ENCODE measurements at places on chromosomes 12 and 14.

GRCh38 chr12:11668611-11669010 lies 19.1 kb downstream of the ETV6 start:
- DNase-seq: no peak

DNA sequence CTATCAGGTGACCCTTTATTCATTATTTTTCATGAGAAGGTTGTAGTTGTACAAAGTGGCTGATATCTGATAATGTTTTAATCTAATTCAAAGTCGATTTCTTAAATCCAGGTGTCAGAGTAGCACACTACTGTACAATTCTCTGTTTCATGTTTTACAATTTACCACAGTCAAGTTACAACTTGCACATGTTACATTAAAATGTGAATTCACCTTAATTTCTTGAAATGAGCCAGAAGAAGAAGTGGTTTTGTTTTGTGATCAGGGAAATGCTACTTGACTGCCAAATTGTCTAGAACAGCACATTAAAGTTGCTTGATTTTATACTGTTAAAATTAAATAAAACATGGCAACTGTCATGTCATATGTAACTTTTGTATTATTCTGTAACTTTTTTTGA lies 23.2 kb downstream of the LRRK2 start:
- DNase-seq: no peak

- no peak for DNase-seq
Observed at GRCh38 chr14:83128783-83129182, 1595.1 kb upstream of the SEL1L start.

DNA sequence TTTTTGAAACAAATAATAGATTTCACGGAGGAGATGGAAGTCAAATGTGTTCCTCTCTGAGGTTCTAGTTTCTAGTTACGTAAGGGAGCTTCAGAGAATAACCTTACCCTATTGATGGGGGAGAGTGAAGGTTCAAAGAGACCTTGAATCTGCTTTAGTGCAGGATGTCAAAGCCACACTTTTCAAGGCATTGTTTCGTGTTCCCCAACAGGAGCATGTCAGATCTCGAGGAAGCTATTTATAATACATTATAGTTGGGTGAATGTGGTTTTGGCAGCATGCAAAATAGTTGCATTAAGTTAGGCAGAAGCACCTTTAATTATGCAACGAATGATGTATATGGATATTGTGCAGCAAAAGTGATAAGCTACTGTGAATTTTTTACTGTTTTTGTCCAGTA lies 614.9 kb downstream of the SLC16A7 start:
- no peak for DNase-seq

- DNase-seq: no peak
Observed at GRCh38 chr12:106739318-106739717, 35.2 kb upstream of the RIC8B start.

DNA sequence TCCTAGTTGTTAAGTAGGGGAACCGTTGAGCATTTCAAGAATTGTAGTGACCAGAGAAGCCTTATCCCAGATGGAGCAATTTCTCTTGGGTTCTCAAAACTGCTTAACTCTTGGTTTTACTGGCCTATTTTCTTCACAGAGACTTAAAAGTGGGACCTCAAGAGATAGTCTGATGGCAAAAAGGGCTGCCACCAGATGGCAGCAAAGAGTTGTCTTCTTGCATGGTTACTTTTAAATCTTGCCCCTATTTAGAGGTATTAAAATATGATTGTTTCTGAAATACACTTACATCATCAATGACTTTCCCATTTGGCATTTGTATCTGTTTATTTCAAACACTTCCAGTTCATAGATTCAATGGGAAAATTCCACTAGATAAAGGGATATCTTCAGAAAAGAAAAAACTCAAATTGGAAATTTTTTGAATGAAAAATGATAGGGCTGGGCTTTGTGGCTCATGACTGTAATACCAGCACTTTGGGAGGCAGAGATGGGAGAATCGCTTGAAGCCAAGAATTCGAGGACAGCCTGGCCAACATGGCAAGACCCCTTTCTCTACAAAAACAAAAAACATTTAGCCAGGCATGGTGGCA lies 69.9 kb upstream of the CNTN1 start:
- peak; percentile 49 for DNase-seq

- peak; percentile 12 for DNase-seq
Observed at GRCh38 chr12:51128919-51129318, 44.0 kb downstream of the TFCP2 start.

DNA sequence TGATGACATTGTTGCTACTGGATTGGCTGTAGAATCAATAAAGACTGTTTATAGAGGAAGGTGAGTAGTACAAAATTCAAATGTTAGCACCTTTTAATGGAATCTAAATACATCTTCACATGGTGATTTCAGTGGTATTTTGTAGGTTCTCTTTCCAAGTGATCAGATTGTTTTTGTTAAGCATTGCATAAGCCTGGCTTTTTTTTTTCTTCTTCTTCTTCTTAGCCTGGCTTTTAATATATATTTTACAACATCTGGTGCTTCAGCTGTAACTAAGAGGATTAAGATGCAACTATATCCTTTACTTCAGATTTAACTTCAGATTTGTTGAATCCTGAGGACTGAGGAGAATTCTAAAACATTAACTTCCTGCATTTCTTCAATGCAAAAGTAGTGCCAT lies 57.3 kb upstream of the ATF1 start:
- no peak for DNase-seq

GRCh38 chr12:27650011-27650410 lies 46.2 kb upstream of the REP15 start:
- DNase-seq: no peak

GRCh38 chr14:105430042-105430441 lies 10.4 kb downstream of the MTA1 start:
- peak; percentile 60 for DNase-seq

GRCh38 chr12:11666131-11667050 lies 16.9 kb downstream of the ETV6 start:
- DNase-seq: no peak

DNA sequence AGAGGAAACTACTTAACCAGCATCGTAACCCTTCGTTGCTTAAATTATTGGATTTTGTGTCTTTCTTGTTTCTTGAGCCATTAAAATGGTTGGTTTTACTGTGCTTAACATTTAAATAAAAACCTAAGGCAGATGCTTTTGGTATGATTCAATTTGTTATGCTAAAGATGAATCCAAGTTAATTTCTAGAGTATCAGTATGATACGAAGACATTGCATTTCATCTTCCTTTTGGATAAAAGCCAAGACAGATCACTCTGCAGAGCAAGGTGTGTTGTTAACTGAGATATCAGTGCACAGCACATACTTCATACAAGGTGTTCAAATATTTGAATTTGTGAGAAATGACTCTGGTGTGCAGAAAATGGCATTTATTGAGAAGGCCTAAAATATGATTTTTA lies 480.5 kb downstream of the PCNX1 start:
- no peak for DNase-seq

GRCh38 chr14:97977651-97978261 lies 1180.6 kb downstream of the VRK1 start:
- DNase-seq: peak; percentile 5

GRCh38 chr14:96098309-96098998 lies 59.3 kb downstream of the C14orf132 start:
- peak; percentile 71 for DNase-seq

DNA sequence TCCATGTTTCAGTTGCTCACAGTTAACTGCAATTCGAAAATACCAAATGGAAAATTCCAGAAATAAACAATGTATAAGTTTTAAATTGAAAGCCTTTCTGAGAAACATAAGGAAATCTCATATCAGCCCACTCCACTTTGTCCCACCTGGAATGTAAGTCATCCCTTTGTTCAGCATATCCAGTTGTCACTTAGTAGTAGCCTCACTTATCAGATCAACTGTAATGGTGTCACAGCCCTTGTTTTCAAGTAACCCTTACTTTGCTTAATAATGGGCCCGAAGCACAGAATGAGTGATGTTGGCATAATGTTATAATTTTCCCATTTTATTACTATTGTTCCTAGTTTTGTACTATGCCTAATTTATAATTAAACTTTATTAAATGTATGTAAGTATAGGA lies 646.8 kb downstream of the C12orf50 start:
- no peak for DNase-seq

- no peak for DNase-seq
Observed at GRCh38 chr12:87025976-87026375, 769.8 kb upstream of the MGAT4C start.

- peak; percentile 32 for DNase-seq
Observed at GRCh38 chr12:19761463-19761862, 322.2 kb downstream of the AEBP2 start.

GRCh38 chr14:66476964-66477363 lies 9.2 kb upstream of the CCDC196 start:
- DNase-seq: no peak

DNA sequence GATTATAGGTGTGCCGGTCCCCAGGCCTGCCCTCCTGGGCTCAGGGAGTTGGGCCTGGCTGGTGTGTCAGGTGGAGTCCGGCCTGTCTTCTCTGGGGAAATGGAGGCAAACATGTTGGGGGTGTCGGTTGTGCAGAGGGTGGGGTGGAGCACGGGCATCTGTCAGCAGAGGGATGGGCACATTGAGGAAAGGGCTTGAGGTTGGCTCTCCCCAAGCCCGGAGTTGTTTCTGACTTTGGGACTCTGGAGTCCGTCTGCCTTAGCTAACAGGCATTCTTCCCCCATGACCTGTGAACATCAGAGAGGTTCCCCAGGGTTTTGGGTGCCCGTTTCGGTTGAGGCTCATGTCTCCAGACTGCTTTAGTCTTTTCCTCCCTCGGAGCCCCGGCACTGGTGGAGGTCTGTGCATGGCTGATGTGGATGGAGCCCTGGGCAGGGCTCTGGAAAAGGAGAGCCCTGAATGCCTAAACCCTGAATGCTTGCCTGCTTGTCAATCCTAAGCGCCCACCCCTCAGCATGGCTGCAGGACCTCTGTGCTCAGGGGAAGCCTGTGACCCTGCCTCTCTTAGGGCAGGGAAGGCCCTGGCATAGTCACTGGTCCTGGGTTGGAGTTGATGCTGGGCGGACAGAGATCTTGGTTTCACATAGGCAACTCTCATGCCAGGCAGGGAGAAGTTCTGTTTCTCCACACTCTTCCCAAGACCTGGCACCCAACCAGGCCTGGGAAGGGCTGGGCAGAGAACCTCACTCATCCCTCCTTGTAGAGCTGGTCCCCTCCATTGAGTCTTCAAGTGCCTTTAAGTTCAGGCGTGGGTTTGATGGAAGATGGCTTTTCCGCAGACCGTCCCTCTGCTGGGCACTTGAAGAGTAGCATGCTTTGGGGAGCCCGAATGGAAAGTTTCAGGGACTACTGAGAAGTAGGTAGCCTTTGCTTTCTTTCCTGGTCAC lies 12.9 kb downstream of the NYNRIN start:
- peak; percentile 81 for DNase-seq

DNA sequence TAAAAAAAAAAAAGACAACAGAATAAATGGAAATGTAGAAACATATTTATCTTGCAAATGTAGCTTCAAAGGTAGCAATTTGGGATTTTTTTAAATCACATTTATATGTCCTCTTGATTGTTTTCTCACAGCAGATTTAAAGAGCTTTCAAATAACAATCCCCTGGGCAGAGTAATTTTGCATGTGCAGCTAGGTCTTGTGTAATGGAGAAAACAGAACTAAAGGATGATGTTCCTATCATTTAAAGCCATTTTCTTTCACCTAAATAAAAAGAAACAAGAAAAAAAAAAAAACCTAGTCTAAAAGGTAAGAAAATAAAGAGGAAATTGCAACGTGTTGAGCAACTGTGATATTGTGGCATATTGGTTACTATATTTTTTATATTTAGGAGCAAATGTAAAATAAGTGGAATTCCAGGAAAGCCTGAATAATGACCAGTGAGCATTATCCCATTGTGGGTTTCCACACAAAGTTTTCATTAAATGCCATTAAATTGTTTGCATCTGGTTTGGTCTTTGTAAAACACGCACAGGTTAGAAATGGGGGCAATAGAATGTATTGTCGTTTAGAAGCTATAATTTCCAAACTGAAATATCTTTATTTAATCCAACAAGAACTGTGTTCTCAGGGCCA lies 215.6 kb downstream of the SLC6A15 start:
- no peak for DNase-seq

- peak; percentile 13 for DNase-seq
Observed at GRCh38 chr14:58299401-58300330, 1.3 kb downstream of the ARID4A start.

DNA sequence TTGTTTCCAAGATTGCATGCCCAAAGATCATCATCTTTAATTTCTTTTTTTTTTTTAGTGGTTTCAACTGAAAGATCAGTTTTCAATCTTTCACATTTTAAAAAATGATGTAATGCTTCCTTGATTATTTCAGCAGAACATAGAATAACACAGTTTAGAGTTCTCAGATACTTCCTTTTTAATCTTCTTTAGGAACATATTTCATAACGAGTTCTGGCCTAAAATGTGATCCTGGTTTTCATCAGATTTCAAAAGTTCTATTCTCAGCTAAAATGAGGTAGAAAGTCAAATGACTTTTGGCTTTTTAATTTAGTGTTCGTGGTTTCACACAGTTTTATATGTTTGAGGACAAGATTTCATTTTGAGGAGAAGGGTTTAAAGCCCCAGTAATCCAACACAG lies 40.0 kb upstream of the NR1H4 start:
- DNase-seq: no peak

DNA sequence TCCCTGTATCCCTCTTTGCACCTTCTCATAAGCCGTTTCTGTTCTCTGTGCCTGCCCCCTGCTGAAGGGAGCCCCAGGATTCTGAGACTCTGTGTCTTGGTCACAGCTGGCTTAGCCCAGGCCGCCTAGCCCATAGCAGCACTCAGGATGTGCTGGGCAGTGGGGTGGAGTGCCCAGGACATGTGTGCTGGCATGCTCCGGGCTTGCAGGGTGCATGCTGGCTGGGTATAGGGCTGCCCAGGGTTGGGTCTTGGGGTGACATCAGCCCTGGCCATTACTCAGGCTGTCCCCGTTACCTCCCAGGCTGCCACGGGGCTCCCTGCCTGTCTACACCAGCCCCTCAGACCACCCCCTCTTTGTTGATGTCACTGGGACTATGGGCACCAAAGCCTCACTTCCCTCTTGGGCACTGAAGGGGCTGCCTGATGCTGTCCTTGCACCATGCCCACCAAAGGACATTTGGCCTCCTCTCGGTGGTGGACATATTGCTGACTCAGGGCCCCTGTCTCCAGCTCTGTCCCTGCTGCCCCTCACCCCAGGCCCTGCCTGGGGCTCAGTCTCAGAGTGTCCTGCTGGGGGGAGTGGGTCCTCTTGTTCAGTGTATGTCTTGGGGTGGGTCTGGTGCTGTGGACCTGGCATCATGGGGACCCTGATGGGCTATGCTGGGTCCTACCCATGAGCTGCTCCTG lies 2.4 kb downstream of the CEP170B start:
- no peak for DNase-seq

DNA sequence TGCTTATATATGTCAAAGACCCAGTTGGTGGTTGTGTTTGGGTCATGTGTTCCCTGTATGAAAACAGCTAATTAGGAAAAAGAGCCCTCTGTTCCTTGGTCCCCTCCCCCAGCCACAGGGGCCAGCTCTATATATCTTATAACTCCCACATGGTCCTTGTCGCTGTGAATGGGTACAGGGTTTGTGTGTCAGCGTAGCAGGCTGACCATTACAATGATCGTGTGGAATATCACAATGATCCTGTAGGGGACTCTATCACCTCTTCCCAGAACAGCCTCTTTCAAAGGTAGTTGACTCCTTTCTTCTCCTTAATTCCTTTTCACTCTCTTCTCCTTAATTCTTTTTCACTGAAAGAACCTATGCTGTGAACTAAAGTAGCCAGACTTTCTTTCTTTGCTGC lies 51.6 kb upstream of the RIC8B start:
- DNase-seq: no peak
